ENCODE measurements at places on chromosomes 16 and 17. TPM values are rescaled to one million over a fixed set of nuclear protein-coding genes. Genes with fewer than 3 reads are reported as not detected.

ZSCAN10 gene
- not detected for total RNA-seq

GRCh38 chr17:7550344-7550743 is 1.5 kb downstream of the TNFSF12 start:
- H3K4me1 ChIP-seq, result peaks cover 23% of the 10 kb centered on the region
- no peak overlapping the region for H3K4me3 ChIP-seq
- DNase-seq, result no peak

TBC1D3G gene
- not detected for total RNA-seq

MILR1 gene
- 6.6 TPM for total RNA-seq

GRCh38 chr17:29018788-29019474 is 13.1 kb upstream of the SEZ6 start:
- peaks cover 11% of the 10 kb centered on the region for H3K4me1 ChIP-seq
- H3K36me3 ChIP-seq, result no peaks in the 10 kb centered on the region
- peaks cover 11% of the 10 kb centered on the region for H3K27me3 ChIP-seq
- no peak for DNase-seq

GRCh38 chr17:11986942-11987329 is 10.3 kb downstream of the ZNF18 start:
- no peak for DNase-seq
- peaks cover 78% of the 10 kb centered on the region for H3K36me3 ChIP-seq
- H3K27me3 ChIP-seq, result no peaks in the 10 kb centered on the region
- H3K4me1 ChIP-seq, result peaks cover 7% of the 10 kb centered on the region
- no peak overlapping the region for H3K4me3 ChIP-seq

NUDT16L1 gene
- total RNA-seq, result 18.1 TPM

C17orf107 gene
- 0.32 TPM for total RNA-seq

DNA sequence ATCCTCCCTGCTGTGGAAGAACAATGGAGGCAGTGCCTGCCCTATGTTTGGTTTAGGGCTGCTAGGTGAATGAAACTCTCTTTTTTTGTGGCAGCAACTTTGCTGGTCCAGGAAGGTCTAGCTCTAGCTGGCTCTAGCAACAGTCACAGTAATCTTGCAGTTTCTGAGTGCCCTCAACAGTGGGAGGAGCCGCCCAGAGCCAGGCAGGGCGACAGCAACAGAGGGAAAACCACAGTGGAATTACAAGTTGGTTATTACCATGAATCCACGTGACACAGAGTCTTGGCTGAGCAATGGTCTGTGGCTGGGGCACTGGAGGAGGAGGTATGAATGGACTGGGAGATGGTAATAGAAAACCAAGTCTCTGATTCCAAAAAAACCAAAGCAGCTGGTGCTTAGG is 10.3 kb downstream of the HSPB9 start:
- H3K27me3 ChIP-seq, result no peaks in the 10 kb centered on the region
- peak overlapping the region; percentile 17 for H3K4me3 ChIP-seq

DNA sequence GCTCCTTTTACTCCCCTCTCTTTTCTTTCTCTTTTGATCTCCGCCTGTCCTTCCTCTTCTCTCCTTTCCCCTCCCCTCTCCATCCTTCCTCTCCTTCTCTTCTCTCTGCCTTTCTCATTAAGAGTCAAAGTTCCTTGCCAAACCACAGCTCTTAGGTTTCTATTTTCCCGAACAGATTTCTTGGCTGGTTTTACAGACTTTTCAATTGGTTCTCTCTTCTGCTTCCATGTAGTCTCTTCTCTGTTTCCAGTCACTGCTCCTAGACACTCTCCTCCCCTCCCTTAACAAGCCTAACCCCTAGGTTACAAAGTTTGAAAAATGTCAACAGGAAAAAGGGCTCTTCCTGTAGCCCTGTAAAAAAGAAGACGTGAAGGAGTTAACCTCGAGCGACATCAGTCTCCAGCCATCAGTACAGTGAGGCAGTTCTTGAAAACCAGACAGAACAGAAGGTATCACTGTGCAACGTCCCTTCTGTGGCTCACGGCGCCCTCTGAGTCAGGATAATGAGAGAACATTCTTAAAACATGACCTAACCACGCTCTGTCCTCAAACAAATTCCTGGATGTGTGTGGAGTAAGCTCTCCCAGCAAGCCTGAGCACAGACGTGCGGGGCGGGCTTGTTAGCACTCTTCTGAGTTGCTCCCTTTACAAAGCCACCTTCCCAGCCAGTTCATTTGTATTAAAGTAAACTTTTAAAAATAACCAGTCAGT is 11.6 kb upstream of the MARCHF10 start:
- H3K27me3 ChIP-seq, result no peaks in the 10 kb centered on the region
- H3K4me1 ChIP-seq, result peaks cover 12% of the 10 kb centered on the region
- H3K27ac ChIP-seq, result peak overlapping the region; percentile 66
- no peaks in the 10 kb centered on the region for H3K36me3 ChIP-seq
- peak; percentile 94 for DNase-seq

All from esophagus muscularis mucosa (tissue), 4 donors.